ENCODE measurements at places on chromosomes 3 and 15.

GRCh38 chr3:50599716-50600118, 11.9 kb downstream of the CISH start:
- DNase-seq = no peak

DNA sequence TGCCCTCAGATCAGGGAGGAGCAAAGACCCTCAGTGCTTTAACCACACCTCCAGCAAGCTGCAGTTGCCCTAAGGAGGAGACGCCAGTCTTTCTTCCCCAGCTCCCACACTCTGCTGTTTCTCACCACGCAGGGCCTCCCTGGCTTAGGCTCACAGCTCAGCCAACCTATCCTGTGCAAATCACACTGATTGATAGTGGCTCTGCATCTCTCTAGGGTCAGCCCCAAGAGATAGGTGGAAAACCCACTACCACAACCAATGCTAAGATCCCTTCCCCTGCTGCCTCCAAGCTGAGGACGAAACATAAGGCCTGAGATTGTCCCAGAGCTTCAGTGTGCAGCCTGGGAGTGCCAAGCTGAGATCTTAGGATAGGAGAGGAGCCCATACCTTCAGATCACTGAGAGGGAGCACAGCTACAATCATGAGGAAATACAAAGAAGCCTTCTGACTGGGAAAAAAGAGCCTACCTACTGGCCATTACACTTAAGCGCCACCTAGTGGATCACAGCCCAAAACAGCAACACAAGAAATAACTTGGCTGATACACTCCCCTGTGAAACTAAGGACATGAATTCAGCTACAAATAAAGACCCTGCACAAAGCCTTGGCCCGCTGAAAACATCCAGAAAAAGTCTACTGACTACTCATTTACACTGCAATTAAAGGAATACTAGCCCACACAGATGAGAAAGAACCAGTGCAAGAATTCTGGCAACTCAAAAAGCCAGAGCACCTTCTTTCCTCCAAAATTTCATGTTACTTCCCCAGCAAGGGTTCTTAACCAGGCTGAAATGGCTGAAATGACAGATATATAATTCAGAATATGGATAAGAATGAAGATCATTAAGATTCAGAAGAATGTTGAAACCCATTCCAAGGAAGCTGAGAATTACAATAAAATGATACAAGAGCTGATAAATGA, 271.5 kb upstream of the DCBLD2 start:
- no peak for DNase-seq

- no peak for DNase-seq
Measured at GRCh38 chr15:69529961-69530633, 77.5 kb downstream of the RPLP1 start.

DNA sequence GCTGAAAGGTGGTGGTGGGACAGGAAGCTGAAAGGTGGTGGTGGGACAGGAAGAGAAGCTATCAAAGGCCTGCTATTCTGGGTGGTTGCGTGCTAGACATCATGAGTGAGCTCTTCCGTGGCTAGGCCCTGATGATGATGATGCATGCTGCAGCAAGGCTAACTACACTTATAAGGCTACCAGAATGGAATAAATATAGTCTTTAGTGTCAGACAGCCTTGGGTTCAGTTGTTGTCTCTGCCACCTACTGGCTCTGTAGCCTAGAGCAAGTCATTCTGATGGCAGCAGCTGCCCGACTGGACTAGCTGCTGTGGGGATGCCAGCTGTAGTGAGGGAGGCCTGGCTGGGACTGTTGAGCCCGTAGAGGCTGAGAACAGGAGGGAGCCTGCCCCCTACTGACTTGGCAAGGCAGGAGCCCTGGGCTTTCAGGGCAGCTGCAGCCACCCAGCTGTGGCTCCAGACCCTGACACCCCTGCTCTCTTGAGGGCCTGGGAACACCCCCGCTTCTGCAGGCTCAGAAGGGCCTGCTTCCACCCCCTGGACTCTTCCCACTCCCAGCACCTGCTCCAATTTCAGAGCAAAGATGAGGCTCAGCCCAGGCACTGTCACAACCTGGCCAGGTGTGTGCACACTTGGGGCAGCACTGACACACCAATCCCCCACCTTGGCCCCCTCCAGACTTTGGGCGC, 21.4 kb upstream of the ZBED2 start:
- DNase-seq = peak; percentile 53

GRCh38 chr3:186540221-186540834, 3.9 kb downstream of the CRYGS start:
- peak; percentile 71 for DNase-seq

DNA sequence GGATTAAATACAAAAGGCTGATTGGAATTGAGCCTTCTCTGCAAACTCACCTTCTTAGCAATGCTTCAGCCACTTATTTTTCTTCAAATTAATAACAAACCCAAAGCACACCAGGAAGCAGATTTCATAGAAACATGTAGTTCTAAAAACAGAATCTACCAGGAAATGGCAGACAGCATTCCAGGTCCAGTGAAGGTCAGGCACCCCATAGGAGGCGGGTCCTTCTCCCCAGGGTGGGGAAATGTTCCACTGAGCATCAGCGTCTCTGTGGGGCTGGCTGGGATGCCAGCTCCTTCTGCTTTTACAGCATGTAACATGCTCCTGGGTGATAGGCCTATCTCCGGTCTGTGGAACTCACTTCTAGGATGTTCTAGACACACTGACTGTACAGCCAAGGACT, 49.2 kb downstream of the CTNNB1 start:
- DNase-seq = no peak

DNA sequence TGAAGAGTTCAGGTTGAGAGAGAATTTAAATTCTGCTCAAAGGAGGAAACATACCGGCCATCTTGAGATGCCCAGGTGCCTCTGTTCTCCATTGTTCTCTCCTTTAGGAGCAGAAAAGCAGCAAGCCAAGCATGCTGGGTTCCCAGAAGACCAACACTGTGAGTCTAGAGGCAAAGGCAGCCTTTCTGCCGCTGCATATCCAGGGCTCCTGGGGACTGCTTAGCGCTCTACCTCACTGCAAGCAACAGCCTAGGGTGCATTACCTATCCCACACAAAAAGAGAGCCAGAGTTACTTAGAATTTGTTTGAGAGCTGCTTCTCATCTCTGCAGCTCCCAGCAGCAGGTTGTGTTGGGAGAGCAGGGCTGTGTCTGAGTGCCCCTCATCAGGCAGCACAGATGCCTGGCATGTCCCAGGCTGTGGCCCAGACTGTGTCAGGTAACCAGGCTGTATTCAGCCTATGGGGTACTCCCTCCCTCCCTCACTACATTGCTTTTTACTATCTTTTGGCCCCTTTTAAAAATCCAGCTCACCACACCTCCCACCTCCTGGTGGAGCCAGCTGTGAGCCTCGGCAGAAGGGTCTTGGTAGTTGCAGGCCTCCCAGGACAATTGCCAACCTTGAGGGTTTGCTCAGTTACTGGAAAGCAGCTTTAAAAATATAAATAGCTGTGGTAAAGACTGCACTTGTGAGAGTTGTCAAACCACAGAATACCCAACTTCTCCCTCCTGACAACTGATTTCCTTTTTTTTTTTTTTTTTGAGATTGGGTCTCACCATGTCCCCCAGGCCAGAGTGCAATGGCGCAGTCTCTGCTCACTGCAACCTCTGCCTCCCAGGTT, 30.2 kb downstream of the BCL2L10 start:
- no peak for DNase-seq

DNA sequence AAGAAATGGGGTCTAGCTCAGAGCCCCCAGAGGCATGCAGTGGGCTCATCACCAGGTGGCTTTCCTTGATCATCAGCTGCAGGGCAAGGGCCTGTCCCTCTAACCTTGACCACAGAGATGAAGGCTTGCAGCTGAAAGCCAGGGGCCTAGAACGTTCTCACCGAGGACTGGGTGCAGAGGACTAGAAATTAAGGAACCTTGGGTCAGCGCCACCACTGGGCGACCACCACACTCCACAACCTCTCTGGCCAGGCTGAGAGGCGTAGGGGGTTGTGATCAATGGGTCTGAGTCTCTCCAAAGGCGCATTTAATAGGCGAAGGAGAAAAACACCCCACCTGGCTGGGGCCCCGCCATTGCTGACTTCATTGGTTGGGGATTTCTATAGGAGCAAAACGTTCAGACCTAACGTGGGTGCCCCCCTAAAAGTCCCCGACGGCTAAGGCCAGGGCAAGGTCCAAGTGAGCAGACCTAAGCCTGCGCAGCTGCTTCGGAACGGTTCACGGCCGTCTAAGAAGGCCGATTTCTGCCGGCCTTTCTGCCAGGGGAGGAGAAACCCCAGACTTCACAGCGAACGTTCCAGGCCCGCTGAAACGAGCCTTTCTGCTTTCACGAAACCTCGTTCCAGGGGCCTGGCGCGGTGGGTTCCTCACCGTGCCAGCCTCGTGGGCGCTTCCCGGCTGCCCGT, 915 bp downstream of the BCL2L10 start:
- DNase-seq = no peak

GRCh38 chr3:114213627-114214541, 23.5 kb downstream of the ZNF80 start:
- DNase-seq = peak; percentile 49

GRCh38 chr15:57134851-57135250, 216.4 kb downstream of the TCF12 start:
- no peak for DNase-seq

- no peak for DNase-seq
Measured at GRCh38 chr3:124707656-124708062, 22.6 kb upstream of the UMPS start.

- DNase-seq = no peak
Measured at GRCh38 chr15:46930426-46930825, 786.9 kb upstream of the SEMA6D start.

- DNase-seq = no peak
Measured at GRCh38 chr3:41241800-41242571, 42.7 kb downstream of the CTNNB1 start.

DNA sequence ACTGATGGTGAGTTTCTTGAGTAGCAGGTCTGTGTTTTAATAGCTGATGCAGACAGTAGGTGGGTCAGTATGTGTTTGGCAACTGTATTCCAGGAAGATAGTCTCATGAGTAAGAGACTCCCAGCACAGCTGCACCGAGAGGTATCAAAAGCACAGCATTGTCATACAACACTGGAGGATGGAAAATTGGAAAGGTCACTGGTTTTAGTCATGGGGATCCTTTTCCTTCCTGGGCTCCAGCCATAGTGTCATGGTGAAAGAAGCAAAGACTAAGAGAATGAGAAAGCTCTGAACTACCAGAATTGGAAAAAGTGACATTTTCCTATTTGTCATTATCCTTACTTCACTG, 61.5 kb downstream of the P3H2 start:
- DNase-seq = no peak

DNA sequence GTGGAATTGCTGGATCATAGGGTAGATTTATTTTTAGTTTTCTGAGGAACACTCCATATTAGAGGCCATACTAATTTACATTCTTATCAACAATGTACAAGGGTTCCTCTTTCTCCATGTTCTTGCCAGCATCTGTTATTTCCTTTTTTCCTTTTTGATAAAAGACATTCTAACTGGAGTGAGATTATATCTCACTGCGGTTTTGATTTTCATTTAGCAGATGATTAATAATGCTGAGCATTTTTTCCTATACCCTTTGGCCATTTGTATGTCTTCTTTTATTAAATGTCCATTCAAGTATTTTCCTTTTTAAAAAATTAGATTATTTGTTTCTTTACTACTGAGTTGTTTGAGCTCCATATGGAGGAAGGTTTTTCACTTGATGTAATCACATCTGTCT, 1189.5 kb downstream of the ZPLD1 start:
- no peak for DNase-seq

- no peak for DNase-seq
Measured at GRCh38 chr3:115336836-115337235, 189.7 kb upstream of the ZBTB20 start.

DNA sequence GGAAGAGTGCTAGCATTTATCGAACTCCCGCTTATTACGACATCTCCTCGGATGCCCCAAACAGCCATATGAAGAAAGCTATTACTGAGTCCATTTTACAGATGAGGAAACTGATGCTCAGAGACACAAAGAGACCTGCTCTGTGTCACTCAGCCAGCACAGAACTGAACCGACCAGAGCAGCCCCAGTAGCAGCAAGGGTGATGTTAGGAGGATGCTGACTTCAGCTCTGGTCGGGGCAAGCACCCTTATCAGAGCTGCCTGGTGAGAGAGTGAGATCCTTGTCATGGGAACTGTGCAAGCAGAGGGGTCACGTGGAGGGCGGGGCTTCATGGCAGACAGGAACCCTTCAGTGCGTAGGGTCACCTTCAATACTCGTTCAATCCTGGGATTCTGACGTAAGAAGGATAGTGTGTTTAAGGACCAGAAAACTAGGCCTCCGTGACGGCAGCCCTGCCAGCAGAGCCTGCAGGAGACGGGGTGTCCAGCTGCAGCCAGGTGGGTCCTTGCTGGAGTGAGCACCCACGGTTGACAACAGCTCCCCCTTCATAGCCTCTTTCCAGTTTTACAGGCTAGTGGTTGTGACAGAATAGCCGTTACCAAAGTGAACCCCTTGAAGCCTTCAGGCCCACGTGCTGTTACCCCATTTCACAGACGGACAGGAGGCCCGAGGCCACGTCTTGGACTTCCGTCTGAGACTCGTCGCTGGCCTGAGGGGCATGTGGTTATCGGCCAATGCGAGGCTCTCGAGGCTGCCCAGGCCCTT, 12.0 kb upstream of the IQSEC1 start:
- DNase-seq = no peak

- DNase-seq = no peak
Measured at GRCh38 chr3:152037953-152038352, 164.5 kb downstream of the SUCNR1 start.

DNA sequence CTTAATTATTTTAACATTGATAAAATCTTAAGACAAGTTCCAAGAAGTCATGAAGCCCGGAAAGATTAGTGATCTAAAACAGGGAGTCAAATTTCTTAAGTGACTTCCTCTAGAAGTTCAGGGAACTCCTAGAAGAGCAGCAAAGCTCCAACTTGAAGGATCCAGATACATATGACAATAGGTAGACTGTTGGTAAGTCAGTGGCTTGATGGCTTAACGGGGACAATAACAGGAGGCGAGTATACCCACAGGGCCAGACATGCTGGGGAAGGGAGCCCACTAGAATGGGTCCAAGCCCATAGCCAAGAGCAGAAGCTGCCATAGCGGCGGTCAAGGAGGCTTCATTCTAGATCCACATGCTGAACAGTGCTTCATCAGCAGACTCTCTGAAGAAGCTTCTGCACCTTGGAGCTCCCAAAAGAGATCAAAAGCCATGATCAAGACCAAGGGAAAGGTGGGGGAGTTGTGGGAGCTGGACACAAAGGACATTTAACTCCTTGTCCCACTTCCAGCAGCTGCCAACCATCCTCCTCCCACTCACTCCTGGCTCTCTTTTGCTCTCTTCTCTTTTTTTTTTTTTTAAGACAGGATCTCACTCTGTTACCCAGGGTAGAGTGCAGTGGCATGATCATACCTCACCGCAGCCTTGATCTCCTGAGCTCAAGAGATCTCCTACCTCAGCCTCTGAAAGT, 10.2 kb upstream of the CA12 start:
- DNase-seq = no peak

- DNase-seq = no peak
Measured at GRCh38 chr3:47000922-47001730, 21.7 kb downstream of the NBEAL2 start.

- DNase-seq = no peak
Measured at GRCh38 chr3:128309026-128309425, 155.7 kb downstream of the EEFSEC start.

DNA sequence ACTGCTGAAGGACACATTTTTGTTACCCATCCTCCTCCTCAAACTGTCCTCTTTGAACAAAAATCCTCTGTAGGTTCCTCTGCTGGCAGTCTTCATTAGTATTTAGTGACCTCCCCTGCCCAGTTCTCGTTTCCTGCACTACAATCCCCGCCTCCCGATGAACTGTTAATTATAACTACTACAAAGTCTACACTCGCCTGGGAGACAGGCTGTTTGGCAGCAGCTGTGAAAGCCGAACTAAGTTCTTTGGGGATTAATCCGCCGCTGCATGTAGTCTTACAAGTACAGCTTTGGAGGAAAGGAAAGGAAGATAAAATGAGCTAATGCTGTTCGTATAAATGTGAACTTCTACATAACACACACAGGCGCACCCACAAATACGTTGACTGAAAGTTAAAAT, 160.0 kb upstream of the WNT5A start:
- DNase-seq = no peak

All from stimulated activated CD4-positive, alpha-beta T cell treated with anti-CD3 and anti-CD28 coated beads, Interleukin-12 subunit alpha, Interleukin-12 subunit beta, amount 100 ng/mL, for 24 hours (primary cell).